Daoy (cell line): ENCODE measurements at places on chromosomes 11 and 22.

DNA sequence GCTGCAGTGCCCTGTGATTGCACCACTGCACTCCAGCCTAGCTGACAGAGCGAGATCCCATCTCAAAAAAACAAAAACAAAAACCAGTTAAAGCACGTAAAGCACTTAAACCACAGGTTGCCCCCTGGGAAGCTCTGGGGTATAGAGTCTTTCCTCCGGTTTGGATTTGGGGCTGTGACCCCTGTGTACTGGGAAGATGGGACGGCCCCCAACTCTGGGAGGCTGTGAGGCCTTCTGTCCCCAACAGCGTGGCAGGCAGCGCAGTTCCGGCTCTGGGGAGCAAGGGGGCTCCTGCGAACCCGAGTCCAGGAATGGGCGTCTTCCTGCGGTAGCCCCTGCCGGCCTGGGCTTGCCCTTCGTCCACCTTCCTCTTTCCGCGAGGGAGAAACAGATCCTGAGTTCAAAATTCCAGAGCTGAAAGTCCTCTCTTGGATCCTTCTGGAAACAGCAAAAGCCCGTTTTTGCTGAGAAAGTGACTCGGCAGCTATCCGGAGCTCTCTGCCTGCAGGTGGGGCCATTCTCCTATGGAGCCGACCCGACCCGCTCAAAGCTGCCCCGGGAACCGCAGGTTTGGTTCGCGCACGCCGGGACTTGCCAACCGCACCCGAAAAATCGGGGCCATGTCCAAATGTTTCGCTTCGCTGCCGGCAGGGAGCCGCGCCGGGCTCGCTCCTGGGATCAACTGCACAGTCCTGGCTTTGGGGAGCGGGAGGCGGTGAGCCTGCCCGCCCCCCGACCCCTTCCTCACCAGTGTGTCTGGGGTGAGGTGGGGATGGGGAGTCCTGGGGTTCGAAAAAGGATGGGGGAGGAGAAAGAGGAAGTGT lies 36.3 kb upstream of the POLA2 start:
- DNase-seq: peak; percentile 63

GRCh38 chr11:38756537-38756936 lies 2158.5 kb upstream of the RAG2 start:
- no peak for DNase-seq

GRCh38 chr11:104130161-104130560 lies 33.8 kb downstream of the PDGFD start:
- no peak for DNase-seq

DNA sequence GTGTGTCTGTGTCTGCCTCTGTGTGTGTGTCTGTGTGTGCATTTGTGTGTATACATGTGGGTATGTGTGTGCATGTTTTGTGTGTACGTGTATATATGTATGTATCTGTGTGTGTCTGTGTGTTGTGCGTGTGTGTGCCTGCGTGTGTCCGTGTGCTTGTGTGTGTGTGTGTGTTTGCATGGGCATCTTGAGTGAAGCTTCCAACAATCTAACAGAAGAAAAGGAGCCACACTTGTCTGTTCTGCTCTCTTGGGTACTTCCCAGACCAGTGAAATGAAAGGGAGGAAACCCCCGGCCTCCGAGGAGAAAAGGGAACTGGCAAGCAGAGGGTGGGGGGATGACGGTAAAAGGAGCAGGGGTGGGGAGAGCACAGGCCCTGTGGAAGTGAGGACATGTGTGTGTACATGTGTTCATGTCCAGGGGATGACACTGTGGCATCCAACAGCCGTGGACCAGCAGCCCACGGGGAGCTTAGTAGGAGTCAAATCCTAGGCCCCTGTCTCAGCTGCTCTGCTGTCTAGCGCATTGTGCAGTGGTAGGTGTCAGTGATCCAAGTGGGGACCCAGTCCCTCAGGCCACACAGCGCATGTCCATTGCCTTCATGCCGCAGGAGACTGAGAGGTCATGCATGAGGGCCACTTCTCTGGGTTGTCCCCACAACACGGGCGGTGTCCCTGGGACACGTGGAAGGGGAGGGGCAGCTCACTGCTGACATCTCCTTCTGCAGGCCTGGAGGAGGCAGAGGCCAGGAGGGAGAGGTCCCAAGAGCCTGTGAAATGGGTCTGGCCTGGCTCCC lies 8.1 kb downstream of the CSF2RB start:
- DNase-seq: no peak

DNA sequence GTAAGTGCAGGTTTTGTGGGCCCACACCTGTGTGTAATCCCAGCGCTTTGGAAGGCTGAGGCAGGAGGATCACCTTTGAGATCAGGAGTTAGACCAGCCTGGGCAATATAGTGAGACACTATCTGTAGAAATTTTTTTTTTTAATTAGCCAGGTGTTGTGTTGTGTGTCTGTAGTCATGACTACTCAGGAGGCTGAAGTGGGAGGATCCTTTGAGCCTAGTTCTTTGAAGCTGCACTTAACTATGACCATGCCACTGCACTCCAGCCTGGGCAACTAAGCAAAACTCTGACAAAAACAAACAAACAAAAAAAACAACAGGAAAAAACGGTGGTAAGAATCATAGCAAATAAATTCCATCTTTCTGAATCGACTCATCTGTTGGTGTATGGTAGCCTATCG lies 268.6 kb upstream of the PDGFD start:
- no peak for DNase-seq

DNA sequence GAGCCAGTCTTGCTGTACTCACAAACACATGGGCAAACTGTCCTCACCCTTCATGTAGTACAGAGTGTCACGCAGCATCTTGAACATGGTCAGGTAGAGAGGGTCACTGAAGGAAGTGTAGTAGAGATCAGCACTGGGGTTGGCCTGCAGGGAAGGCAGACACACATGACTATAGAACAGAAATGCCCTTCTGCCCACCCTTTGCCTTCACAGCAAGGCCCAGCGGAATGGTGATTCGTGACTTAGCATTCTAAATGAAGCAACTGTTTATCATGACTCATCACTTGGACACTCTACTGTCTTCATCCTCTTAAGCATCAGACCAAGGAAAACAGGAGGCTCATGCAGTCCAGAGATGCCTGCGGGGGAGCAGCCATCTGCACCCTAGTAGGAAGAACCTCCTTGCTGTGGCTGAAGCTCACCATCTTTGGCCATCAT lies 33.4 kb downstream of the SERPIND1 start:
- peak; percentile 55 for DNase-seq

GRCh38 chr11:13216711-13217075 lies 60.9 kb upstream of the BMAL1 start:
- DNase-seq: no peak
